Ovary (tissue), 10 donors: ENCODE measurements at places on chromosomes 16 and 17. TPM values are rescaled to one million over a fixed set of nuclear protein-coding genes. Genes with fewer than 3 reads are reported as not detected.
A peak's percentile ranks its signal among the peaks of the same experiment; 100 is the strongest.

ABCC12 gene
- not detected for total RNA-seq

USP43 gene
- total RNA-seq, result 1.8 TPM

PRDM7 gene
- not detected for total RNA-seq

CCL7 gene
- total RNA-seq, result not detected

MAPT gene
- 2.2 TPM for total RNA-seq

DNA sequence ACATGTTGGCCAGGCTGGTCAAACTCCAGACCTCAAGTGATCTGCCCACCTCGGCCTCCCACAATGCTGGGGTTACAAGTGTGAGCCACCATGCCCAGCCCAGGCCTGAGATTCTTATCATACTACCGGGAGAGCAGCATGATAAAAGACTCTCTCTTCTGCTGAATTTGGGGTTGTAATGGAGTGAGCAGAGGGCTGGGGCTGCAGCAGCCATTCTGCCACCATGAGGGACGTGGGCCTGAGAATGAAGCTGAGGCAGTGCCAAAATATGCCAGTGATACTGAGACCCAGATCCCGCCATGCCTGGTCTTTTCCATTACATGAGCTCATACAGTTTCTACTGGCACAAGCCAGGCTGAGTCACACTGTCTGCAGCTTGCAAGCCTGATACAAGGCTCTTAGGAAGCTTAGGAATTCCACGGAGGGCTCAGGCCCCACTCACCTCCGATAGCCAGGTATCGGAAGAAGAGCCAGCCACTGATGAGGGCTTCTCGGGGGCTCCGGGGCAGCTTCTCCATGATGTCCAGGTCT, 19.6 kb upstream of the P2RX1 start:
- DNase-seq, result no peak

DNA sequence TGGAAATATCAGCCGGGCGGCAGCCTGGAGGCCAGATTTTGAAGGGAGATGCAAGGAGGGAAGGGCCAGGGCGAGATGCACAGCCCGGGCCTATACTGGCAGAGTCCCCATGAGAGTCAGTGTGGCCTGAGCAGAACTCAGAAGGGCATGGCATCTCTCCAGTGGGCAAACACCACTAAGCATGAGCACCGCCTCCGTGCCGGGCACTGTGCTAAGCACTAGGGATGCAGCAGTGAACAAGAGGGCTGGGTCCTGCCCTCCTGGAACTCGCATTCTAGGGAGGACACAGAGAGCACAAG, 33.5 kb downstream of the TK2 start:
- DNase-seq, result no peak

DNA sequence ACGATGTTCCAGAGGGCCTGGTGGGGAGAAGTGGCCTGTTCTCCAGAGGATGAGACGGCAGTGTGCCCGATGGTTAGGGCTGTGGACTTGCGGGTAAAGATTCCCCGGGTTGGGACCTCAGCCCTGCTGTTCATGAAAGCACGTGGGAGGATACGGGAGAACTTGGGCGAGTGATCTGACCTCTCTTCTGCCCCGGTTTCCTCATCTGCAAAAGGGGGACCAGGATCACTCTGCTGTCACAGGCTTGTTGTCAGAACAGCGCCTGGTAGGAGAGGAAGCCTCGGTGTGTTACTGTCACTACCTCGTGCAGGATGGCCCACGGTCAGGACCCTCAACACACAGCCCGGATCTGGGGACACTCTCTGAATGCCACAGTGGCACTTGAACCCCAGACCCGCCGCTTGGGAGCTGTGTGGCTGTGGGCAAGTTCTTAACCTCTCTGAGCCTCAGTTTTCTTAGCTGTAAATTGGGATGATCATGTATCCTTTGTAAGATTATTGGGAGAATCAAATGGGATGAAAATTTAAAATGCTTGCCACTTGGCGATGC, 85.6 kb upstream of the CDC42EP4 start:
- no peak for DNase-seq

DNA sequence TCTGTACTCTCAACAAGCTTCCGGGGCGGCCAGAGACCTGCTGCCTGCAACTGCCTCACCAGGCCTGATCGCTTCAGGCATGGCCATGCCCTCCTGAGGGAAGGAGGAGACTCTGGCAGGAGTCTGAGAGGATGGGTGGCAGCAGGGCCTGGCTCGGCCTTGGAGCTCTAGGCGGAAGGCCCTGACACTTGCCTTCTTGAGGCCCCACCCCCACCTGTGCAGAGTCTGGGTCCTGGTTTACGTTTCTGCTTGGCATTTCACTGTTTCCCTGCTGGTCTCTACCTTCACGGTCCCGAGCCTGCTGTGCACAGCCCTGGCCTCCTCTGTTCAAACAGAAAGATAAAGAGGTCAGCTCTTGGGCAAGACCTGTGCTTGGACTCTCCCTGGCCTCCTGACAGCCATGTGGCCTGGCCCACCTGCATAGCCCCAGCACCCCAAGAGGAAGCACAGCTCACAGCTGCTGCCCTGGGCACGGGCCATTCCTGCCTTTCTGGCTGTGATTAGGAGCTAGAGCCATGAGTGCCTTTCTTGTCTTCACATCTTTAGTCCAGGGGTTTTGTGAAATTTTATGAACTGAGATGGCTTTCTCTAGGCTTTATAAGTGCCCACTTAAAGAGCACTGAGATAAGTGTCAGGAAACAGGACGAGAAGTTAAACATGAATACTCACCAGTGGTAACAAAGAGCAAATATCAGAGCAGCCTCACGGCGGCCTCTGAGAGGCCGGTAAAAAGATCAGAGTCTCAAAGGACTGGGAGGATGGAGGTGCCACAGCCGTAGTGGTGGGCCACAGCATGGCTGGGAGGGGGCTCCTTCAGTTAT, 25.6 kb upstream of the MTSS2 start:
- DNase-seq, result no peak

DNA sequence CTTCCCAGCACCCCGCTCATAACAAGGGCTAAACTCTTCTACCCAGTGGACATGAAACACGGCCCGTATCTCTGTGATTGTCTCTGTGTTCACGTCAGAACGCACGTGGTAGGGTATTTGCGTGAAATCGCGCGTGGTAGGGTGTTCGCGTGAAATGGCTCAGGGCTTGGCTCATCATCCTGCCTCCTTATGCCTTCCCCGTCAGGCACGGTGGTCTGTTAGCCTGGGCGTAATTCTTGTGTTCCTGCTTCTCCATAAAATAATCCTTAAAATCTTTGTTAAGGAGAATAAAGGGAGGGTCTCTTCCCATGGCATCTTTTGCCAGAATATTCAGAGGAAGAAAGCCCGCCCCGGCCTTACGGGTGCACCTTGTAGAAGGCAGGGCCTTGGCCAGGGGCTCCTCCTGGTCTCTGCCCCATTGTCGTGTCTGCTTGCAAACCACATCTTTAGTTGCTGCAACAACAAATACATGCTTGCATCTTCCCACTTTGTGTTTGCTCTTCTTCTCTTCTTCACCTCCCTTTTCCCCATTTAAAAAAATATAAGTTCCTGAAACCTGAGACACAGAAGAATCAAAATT, 116.7 kb upstream of the CHMP6 start:
- DNase-seq, result no peak

GRCh38 chr17:55053855-55054254, 85.3 kb downstream of the STXBP4 start:
- no peak for DNase-seq

DNA sequence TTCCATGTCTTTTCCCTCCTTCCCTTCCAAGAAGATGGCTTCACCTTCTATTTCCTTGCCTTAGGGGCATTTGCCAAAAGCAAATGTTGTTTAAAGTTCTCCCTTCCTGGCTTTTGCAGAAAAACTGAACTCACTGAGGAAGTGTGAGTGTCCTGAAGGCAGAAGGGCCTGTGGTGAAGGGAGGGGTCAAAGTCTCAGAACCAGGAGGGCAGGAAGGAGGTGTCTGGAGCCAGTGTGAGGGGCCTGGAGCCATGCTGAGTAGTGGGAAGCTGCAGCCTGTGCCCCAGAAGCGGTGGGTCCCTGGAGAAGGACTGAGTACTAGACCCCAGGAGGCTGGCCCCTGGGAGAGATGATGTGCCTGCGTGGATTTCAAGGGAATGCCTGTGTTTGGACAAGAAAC, 23.8 kb upstream of the SUPT4H1 start:
- no peak for DNase-seq

DNA sequence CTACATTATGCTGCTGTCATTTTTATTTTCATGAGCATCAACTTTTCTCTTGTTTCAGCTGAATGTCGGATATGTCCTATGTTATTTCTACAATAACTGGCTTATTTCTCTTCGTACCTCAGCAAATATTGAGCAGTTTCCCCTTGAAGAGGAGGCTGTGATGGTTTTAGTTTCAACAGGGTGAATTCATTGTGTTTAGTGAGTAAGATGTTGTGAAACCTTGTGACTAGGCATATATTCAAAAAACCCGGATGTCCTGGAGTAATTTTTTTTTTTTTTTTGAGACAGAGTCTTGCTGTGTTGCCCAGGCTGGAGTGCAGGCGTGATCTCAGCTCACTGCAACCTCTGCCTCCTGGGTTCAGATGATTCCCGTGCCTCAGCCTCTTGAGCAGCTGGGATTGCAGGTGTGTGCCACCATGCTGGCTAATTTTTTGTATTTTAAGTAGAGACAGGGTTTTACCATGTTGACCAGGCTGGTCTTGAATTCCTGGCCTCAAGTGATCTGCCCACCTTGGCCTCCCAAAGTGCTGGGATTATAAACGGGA, 11.1 kb downstream of the CPD start:
- no peak for DNase-seq

DNA sequence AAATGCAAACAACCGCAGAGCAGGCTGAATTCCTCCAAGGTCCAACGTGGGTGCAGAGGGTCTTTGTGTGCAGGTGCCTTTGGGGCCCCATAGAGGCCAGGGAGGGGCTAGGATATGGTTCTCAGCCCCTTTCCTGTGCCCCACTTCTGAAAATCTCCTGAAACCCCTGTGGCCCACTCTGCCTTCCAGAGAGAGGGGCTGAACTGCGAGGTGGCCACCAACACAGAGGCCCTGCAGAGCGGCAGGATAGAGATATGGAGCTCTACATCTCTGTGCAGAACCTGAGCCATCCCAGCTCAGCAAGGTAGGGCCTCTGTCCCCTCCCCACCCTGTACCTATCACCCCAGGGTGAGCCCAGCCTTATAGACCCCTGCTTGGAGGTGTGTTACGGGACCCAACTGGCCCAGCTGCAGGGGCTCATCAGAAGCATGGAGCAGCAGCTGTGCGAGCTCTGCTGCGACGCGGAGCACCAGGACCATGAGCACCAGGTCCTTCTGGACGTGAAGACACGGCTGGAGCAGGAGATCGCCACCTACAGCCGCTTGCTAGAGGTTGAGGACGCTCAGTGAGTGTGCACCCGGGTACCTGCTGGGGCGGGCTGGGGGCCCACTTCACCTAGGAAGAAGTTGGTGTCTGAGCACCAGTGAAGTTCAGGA, 5.5 kb downstream of the USP6 start:
- peak; percentile 27 for DNase-seq
